BJ (cell line): ENCODE measurements at places on chromosomes 2 and 18.

DNA sequence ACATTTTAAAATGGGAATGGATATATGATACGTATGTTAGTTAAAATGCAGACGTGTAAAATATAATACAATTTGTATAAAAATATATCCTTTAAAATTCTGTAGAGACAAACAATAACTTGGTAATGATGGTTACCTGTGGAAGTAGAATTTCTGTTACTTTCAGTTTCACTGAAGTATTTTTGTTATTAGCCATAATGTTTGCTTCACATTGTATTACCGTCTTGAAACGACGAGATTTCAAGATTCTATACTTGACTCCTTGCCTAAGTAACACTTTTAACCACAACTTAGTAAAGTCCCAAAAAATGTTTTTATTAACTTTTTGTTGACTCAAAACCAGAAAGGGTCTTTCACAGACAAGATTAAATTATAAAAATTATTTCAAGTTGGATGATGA, 488.3 kb upstream of the VRK2 start:
- no peak for DNase-seq

GRCh38 chr18:3631887-3632286, 181.9 kb downstream of the TGIF1 start:
- DNase-seq: no peak

DNA sequence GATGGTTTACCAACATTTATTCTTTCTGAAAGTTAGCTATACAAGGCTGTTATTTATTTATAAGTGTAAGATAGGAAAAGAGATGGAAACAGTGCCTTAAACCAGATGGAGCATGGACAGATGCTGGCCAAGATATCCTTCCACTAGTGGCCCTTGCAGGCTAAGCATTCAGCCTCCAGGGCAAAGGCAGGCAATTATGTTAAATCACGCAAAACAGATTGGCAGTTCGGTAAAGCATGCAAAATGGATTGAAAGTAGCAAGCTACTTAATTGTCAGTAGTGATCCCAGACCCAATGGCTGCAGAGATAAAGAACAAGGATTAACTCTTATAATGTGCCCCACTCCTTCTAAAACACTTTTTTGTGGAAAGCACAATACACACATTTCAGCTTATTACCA, 105.4 kb upstream of the MAP4K3 start:
- DNase-seq: no peak

DNA sequence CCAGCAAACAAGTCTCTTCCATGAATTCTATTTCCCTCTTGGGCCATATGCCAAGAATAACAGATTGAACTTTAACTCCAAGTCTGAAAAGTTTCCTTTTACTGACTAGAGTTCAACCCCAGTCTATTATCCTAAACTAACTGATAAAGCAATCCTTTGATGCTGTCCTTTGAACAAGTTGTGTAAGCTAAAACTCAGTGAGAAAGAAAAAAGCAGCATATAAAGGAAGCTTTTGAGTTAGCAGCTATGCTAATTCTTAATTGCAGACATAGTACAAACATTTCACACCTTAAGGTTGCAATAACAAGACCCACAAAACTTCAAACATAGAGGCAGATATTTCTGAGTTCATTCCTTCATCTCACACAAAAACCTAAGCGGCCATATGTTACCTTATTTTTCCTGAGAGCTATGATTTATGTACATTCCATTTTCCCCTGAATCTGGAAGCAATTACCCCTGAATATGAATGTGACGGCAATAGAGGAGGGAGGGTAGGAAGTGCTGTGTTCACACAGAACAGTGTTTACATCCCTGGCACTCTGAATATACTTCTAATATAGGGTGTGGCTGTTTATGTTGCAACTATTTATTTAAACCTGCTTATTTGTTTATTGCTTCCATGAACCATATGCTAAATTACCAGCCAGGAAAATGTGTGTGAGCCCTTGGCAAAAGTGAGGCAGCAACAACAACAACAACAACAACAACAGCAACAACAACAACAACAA, 180.6 kb downstream of the IRS1 start:
- no peak for DNase-seq

GRCh38 chr18:49625021-49625691, 63.3 kb downstream of the LIPG start:
- DNase-seq: no peak

DNA sequence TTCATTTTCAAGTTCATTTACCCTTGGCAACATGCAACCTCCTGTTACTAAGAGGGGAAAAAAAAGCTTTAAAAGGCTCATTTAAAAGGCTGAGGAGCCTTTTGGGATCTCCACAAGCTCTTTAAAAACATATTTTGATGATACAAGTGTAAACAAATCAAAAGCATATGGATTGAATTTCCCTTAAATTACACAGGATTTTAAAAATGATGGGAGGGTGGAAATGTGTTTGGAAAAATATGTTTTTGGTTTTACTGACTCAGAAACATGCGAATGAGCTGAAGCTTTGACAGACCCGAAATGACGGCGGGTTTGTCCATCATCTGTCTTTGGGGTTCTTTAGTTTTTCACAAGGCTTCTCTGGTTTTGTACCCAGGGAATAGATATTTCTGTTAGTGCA, 180.6 kb upstream of the CCDC68 start:
- DNase-seq: no peak

DNA sequence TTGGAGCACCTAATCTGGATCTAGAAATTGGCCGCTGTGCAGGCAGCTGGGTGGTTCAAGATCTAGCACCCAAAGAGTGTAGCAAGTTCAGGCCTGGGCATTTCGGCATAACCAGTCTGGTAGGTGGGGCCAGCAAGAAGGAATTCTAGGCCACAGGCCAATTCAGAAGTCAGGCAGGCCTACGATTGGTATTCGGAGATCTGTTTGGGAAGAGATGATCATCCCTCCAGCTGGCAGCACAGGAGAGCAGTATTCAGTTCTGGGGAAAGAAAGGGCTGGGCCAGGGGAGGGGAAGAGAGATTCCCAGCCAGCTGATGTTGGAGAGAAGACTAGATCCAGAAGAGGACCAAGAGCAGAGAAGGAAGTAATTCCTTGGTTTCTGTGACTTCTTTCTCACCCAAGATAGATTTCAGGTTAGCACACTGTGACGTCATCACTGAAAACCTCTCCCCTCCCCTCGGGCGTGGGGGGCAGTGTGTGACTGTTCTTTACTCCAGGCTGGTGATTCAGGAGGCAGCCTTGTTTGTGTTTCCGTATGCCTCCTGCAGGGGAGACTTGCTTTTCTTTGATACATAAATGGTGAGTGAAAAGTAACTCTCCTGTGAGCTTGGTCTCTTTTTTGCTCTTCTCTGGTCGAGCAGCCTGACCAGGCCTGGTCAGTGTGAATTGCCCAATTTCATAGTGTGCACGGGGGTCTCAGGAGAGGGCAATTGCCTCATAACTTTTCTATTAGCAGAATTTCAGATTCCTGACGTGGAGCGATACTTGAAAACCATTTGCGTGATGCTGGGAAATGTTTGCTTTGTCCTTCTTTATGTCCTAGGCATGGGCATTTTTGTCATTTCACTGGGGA, 61.1 kb downstream of the MEIS1 start:
- peak; percentile 39 for DNase-seq

DNA sequence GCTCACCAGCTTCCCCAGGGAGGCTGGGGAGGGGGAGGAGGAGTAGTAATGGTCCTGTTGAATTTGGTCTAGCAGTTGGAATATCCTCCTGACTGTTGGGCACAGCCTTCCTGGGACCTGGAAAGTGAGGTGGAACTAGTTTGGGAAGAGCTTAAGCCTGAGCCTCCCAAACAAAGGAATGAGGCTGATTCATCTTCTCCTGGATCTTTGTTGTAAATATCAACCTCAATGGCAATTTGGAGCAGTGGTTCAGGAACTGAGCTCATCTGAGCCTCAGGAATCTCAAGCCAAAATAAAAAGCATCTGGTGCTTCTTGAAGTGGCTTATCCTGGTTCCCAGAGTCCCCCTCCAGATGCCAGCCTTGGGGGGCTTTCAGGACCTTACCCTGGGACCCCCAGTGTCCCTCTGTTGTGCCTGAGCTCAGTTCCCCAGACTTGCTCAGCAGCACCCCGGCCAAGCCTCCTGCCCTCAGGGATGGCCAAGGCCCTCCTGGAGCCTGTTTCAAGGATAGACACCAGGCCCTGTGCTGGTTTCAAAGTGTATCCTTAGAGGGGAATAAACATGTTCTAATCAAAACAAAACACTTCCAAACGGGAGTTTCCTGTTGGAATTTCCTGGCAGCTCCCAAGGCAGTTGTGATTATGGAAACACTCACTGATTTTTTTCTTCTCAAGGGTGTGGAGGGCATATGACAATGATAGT, 112.6 kb downstream of the DDX1 start:
- DNase-seq: no peak

DNA sequence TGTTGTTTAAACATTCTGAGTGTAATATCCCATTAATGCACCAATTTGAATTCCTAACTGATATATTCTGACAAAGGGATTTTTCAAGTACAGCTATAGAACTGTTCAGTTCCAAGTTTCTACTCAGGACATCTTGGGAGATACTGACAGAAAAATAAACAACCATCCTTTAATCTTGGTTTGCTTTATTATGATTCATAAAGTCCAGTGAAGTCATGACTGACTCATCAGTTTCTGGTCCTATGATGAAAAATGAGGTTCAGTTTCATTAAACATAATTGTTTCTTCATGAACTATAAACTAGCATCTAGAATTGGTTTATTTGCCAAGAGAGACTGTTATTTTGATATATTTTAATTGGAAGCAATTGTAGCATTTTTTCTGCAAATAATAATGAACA, 896.2 kb downstream of the CCDC85A start:
- DNase-seq: no peak

DNA sequence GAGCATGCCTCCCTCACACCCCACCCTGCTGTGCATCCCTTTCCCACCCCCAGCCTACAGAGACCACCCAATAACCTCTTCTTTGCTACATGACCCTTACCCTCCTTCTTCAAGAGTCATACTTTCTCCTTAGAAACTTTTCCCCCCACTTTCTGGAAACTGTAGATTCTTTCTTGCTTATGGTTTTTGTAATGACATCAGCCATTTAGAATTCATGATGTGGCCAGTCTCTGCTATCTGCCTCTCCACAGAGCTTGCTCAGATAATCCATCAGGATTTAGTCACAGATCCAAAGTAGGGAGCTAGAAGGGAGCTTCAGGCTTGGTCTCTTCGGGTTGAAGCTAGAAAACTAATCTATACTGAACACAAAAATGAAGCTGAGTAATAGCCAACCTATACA, 36.5 kb downstream of the GALM start:
- DNase-seq: peak; percentile 57

DNA sequence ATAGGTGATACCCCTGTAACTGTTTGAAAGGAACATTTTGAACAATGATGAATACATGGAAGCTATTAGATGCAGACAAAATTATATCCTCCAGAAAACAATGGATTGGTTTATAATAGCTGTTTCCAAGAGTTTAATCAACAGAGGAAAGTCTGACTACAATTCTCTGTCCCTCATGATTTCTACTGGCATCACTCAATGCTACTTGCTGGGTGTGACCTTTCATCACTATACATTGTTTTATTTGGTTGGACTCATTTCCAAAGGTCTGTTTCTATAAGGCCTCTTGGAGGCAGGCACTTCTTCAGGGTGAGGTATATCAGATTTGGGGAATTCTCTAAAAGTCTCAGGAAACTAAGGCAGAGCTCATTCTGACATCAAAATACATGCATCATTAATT, 636.1 kb upstream of the SLC8A1 start:
- DNase-seq: no peak
